Eye (tissue), 1 donor: ENCODE measurements at places on chromosomes 2 and 18.

DNA sequence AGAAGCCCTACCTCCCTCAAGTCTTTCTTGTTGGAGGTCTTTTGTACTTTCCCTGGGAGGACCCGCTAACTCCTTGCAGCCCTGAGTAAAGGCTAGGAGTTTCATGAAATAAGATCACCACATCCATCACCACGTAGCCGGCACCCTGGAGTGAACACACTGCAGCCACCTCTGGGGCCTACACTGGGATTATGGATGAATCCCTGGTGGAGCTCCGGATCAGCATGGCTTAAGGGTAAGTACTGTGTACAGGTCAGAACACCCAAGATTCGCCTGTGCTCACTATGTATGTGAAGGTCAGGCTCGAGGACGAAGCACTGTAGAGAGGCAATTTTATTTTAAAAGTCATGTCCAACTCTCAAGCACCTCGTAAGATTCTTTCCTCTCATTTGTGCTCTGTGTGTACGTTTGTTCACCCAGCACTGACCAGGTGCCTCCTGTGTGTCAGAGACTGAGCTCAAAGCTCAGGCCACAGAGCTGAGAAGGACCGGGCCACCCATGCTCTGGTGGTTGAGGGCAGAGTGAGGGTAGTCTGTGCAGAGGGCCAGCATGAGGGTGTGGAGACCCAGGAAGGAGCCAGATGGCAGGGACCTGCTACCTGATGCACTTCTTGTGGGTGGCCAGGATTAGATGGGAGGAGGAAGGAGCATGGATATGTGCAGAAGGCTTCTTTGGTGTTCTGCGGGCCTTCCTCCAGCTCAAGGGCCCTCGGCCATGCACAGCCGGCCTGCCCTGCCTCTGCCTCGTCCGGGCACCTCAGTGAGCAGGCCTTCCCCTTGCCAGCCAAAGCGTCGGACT lies 66.7 kb upstream of the TFCP2L1 start:
- no peak for DNase-seq

GRCh38 chr18:62329691-62330454 lies 4.8 kb downstream of the TNFRSF11A start:
- DNase-seq = no peak

GRCh38 chr18:44716697-44717163 lies 36.0 kb downstream of the SETBP1 start:
- DNase-seq = no peak

GRCh38 chr2:106096299-106097037 lies 97.6 kb downstream of the UXS1 start:
- no peak for DNase-seq

- no peak for DNase-seq
Observed at GRCh38 chr18:61953161-61953560, 60.4 kb upstream of the RNF152 start.

GRCh38 chr2:168025487-168026202 lies 221.8 kb downstream of the STK39 start:
- no peak for DNase-seq
